Esophagus muscularis mucosa (tissue), 4 donors: ENCODE measurements at places on chromosomes 2 and 18. TPM values are rescaled to one million over a fixed set of nuclear protein-coding genes. Genes with fewer than 3 reads are reported as not detected.

The HOXD11 gene
- not detected for total RNA-seq

The HRH4 gene
- total RNA-seq, result not detected

The GEN1 gene
- 7.3 TPM for total RNA-seq

The RAB6D gene
- total RNA-seq, result 0.13 TPM

The DRC1 gene
- total RNA-seq, result not detected

The FAM228B gene
- total RNA-seq, result 41.1 TPM

The HOXD10 gene
- not detected for total RNA-seq

The FAM124B gene
- 2.3 TPM for total RNA-seq

The HNRNPLL gene
- total RNA-seq, result 50.2 TPM

The LRRTM4 gene
- 0.97 TPM for total RNA-seq

The STAT4 gene
- 4.0 TPM for total RNA-seq

The WDR7 gene
- 29.7 TPM for total RNA-seq

The NAT8 gene
- total RNA-seq, result not detected

The MAL gene
- 23.3 TPM for total RNA-seq
